ENCODE measurements at places on chromosomes 16 and 17. TPM values are rescaled to one million over a fixed set of nuclear protein-coding genes. Genes with fewer than 3 reads are reported as not detected.

DNA sequence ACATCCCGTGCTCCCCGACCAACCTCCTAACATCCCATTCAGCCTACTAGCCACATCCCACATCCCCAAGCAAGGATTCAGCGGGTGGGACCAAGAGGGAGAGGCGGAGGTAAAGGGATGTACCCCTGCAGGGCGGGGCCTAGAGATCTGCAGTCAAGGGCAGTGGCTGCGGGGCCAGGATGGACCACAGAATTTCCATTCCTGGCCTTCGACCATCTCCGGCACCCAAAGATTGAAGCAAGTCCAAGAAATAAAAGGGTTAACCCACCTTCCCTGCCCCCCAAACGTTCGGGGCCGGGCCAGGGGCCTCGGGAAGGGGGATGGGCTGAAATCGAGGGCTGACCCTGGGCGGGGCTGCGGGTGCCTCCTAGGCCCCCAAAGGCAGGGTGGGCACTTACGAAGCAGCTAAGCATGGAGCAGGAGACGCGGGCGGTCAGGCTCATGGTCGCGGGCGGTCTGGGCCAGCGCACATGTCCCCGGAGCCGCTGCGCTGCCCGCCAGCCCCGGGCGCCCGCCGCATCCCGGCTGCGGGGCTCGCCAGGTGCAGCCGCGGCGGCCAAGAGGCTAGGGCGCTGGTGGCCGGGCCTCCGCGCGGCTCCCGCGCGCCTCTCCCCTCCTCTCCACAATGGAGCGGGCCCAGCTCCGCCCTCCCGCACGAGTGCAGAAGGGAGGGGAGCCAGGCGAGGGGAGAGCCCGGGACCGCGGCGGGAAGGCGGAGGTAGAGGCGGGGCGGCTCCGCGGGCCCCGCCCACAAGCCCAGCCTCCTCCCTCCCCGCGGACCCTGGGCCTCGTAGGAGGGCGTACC lies at the start of gene MTMR4:
TSS of gene MTMR4 (minus strand) at position 674 of the 805 bp plus-strand sequence. CDS start at position 443, 231 bp downstream.
- peak; percentile 77 for DNase-seq

Gene PRRT2
- total RNA-seq: 2.4 TPM

DNA sequence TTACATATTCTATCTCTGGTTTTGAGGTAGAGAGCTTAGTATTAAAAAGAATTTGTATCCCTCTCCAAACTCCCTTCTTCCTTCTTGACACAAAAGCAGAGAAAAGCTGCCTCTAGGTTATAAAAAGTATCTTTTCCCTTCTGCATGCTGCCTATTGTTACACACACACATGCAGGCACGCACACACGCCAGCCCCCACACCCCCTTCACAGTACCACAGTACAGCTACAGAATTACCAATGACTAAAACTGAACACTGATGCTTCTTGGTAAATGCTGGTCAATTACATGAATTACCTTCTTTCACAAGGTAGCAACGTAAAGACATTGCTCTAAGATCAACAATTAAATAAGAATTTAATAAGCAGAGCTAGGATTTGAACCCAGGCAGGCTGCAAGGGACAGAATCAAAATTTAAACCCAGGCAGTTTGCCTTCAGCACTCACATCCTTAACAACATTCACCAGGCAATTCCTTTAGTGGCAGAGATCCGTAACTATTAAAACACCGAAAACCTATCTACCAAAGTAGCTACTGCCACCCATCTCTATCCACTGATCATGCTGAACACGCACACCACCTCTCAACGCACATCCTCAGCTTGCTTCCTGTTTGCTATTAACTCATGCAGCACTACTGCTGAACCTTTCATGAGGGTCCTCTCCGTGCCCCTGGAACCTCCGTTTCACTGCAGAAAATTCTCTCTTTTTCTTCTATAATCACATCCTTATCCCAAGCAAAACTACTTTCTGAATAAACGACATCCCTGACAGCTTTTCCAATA lies 37.8 kb downstream of the YWHAE start:
- DNase-seq: no peak

Gene CHST5
- total RNA-seq: 0.24 TPM

DNA sequence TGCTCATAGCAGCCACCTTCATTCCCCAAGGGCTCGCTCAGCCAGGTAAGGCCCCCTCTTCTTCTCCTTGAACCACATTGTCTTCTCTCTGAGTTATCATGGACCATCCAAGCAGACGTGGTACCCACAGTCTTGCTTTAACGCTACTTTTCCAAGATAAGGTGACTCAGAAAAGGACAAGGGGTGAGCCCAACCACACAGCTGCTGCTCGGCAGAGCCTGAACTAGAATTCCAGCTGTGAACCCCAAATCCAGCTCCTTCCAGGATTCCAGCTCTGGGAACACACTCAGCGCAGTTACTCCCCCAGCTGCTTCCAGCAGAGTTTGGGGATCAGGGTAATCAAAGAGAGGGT lies 272 bp downstream of the CCL2 start:
- no peak for DNase-seq

DNA sequence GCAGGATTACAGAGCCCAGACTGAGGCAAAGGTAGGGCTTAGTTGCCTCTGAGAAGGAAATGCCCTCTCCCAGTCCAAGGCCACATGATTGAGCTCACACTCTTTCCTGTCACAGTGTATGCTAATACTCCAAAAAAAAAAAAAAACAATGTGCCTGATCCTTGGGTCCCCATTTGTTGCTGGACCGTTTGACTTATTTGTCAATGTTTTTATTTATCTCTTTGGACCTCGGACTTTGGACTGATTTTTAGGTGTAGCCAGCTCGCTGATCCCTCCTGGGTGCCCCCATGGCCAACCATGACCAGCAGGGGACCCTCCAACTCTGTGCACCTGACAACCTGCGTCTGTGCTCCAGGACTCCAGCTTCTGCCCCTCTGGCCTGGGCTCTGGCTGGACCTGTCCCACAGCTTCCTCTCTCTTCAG lies 622 bp upstream of the CCL16 start:
- DNase-seq: no peak

Gene CNTROB
- 51.6 TPM for total RNA-seq

Data from progenitor cell of endocrine pancreas (in vitro differentiated cells).